Midbrain (tissue), 1 donor: ENCODE measurements at places on chromosomes 6 and 20.

- no peak for DNase-seq
These were observed 23.6 kb downstream of the BMP6 start for GRCh38 chr6:7749478-7749877.

DNA sequence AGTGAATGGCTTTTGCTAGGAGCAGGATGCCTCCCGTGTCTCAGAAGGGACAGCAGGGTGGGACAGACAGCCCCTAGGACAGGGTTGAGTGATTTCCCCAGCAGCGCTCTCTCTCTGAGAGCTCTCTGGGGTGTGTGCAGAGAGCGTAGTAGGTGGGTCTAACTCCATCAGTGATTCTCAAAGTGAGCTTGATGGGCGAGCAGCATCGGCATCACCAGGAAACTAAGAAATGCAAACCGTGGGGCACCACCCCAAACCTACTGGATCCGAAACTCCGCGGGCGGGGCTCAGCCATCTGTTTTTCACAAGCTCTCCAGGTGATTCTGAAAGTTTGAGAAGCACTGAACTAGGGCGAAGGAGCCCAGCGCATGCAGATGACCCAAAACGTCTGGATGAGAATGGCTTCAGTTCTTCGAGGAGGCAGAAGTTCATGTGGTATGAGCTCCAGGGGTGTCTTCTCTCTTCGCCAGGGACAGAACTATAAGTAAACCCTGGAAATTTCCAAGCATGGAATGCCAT is 119.6 kb upstream of the RNF24 start:
- DNase-seq, result no peak

- DNase-seq, result no peak
These were observed 142.7 kb upstream of the EXOC2 start for GRCh38 chr6:835476-836160.

GRCh38 chr6:46136831-46137230 is 7.0 kb downstream of the ENPP4 start:
- no peak for DNase-seq

DNA sequence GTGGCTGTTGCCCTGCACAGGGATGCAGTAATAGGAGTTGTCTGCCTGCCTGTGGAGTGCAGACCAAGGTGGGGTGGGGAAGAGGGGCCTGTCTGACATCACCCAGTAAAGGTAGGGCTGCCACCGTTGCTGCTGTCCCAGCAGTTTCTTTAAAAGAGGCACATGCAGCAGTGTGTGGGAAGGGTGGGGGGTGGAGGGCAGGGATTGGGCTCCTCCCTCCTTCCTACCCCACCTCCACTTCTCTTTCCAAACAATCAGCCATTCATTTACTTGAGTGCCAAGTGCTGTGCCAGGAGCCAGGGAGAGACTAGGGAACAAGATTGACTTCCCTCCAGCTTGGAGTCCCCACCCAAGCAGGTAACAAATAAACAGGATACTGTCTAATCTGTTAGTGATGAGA is 66.8 kb upstream of the MYL9 start:
- no peak for DNase-seq

DNA sequence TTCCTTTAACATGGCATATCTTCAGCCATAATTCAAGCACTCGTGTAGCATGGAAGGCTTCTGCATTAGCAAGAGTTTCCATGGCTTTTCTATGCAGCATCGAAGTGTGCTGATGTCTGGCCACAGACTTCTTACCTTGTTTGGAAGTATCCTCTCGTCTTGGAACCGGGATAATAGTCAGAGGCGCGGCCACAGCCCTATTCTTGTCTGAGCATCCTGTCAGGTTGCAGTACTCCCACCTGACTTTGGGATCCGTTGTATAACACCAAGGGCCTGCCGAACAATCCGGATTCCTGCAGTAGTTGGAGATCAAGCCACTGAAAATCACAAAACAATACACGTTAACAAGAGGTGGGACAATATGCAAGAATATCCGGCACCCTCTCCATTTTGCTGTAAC is 138.9 kb downstream of the SLC22A3 start:
- DNase-seq, result no peak
